ENCODE measurements at places on chromosomes 11 and 22. TPM values are rescaled to one million over a fixed set of nuclear protein-coding genes. Genes with fewer than 3 reads are reported as not detected.

- DNase-seq, result no peak
Measured at GRCh38 chr11:94125407-94126115, 3.1 kb upstream of the PANX1 start.

DNA sequence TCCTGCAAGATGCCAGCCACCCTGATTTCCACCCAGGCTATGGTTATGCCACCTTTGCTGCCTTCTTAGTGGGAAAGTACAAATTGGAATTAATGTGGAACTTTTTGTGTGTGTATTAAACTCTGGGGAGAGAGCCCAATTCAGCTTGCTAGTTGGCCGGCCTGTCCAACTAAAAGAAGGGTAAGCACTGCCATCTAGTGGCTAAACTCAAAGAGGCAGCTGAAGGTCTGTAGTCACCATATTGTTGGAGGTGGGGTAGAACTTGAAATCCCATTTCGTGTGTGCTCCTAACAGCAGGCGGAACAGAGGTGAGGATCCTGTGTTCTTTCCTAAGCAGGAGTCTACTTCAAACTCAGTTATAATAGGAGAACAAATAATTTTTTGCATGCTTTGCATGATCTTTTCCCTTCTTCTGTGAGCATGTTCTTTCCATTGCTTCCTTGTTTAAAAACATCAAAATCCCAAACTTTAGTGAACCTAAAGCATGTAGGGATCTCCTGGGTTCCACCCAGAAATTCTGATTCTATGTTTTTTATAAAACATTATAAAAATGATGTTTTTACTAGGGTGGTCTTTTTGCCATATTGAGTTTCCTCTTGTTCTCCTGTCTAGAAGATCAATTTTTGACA lies 138.8 kb upstream of the SORL1-AS1 start:
- DNase-seq, result no peak

GRCh38 chr11:64186492-64187165 lies 658 bp downstream of the STIP1 start:
- DNase-seq, result no peak

GRCh38 chr11:107695446-107695845 lies 16.4 kb downstream of the SLN start:
- no peak for DNase-seq

DNA sequence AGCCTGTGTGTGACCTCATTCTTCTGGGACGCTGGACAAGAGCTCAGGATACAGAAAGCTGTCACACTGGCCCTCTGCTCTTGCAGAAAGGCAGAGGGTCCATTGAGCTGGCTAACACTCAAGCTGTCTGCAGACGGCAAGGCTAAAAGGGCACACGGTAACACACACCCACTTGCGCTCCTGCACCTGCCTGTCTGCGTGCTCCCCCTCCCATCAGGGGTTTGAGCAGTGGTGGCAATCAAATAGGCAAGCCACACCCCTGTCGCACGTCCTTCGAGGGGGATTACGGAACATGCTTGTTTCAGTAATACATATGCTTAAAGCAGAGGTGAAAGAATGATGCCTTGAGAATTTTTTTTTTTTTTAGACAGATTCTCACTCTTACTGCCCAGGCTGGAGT lies 7.1 kb upstream of the QSER1 start:
- no peak for DNase-seq

The SEC14L6 gene
- 7.7 TPM for total RNA-seq

- no peak for DNase-seq
Measured at GRCh38 chr11:62472063-62472884, 53.4 kb downstream of the SCGB1A1 start.

GRCh38 chr11:46273511-46274205 lies 3.8 kb upstream of the CREB3L1 start:
- DNase-seq, result no peak

DNA sequence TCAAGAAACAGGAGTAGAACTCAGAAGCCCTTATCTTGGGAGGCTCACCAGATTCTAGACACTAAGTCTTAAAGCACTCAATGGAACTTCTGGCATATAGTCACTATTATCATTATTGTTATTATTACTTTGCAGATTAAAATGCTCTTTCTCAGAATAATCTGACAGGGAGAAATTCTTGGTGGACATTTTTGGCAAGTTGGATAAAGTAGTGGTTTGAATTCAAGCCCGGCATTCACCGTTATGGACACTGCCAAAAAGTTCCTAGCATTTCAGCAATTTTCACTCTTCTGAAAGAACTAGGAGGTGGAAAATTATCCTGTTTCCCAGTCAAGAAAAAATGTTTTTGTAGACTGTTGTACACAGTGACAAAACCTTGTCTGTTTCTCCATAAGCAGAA lies 179.6 kb upstream of the ISX start:
- DNase-seq, result no peak

DNA sequence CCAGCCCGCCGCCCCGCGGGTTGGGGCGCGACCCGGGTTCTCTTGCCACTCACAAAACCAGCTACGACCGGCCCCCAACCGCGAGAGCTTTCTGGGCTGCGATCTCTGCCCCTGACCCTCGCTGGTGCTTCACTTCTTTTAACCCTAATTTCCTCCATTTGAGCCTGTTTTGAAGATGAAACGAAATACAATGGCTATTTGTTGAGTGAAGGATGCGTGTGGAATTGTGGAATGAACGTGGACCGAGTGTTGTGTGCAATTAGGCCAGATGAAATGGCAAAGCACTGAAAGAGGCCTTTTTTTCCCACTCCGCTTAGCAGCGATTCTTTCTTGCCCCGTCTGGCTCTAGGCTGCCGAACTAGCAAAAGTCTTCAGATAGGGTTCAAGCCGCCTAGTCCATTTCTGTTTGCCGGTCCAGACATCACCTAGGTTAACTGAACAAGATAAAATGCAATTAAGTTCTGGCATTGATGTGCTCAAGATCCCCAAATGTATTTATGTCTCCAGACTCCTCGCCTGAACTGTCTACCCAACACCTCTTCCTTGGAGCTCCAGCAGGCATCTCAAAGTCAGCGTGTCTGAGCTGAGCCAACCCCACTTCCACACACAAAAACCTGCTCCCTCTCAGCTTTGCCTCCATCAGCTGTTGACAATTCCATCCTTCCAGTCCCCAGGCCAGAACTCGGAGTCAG lies 471 bp upstream of the TMEM184B start:
- DNase-seq, result no peak

Measured in lower leg skin (tissue), 4 donors.